ENCODE measurements at places on chromosomes 5 and 9.
A peak's percentile ranks its signal among the peaks of the same experiment; 100 is the strongest.

DNA sequence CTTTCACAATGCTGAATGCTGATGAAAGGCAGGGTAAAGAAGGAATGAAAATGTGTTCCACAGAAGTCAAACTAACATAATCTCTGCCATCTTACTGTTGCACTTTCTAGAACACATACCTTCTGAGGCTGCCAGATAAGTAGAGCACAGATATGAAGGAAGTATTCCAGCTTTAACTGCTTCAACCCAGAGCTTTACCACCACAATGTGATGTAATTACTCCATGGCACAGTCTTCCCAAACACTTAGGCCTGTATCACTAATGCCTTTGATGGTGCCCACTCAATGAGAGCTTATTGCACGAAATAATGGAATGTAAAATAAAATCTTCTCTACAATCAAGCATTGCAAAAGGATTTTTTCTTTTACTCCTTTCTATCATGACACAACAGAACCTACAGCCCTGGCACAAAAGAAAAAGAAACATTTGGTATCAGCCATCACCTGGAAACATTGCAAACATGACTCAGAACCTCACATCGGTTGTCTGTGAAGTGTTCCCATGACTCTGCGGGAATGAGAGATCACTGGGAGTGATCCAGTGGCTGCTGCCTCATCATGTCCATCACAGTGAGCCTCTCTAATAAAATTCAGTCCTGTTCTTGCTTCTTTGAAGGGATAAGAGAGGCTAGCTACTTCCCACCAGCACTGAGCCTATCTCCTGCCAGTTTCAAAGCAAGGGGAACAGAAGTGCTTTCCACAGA lies 385.8 kb downstream of the EFNA5 start:
- DNase-seq: no peak

DNA sequence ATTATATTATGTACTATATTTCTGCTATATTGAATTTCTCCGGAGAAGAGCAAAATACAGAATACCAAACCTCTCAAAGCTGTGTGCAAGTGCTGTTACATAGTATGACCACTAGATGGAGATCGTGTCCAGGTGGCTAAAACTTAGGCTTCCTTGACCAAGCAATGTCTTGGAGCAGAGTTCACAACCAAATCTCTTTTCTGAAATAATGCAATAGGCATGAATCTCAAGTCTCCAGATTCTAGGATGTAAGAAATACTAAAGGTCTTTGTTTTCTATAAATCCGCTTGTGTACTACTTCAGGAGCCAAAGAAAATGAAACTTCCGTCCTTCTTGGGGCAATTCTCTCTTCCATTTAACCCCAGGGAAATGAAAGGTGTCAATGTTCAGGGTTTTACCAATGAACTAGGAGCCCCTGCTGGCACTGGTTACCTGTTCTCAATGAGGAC lies 181.5 kb upstream of the RAI14 start:
- DNase-seq: peak; percentile 32

- DNase-seq: peak; percentile 84
Observed at GRCh38 chr9:85743275-85744128, 1.7 kb upstream of the AGTPBP1 start.

- DNase-seq: no peak
Observed at GRCh38 chr9:71485326-71485725, 283.0 kb downstream of the CEMIP2 start.

- DNase-seq: no peak
Observed at GRCh38 chr9:114273461-114273881, 49.4 kb upstream of the ORM1 start.

DNA sequence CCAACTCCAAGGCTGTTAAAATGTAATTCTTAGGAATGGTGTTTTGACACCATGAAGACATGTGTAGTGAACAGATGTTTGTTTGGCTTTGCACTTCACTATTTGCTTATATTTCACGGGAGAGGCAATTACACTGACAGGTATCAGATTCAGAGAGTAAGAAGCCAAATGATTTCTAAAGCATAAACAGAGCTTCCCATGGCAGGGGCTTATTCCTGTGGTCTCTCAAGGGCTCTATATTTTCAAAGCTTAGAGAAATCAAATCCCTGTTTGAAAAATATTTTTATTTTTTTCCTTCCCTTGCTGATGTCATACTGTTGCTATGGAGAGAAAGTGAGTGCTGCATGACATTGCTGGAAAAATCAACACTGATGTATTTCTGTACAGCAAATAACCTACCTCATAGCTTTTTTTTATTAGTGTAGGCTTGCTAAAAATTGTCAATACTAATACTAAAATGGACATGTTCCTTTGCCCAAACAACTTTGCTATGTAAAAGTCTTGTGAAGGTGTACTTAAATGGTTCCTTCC lies 161.4 kb downstream of the GIN1 start:
- DNase-seq: no peak
